CD4-positive, CD25-positive, alpha-beta regulatory T cell (primary cell): ENCODE measurements at places on chromosomes 6 and 20. TPM values are rescaled to one million over a fixed set of nuclear protein-coding genes. Genes with fewer than 3 reads are reported as not detected.
A peak's percentile ranks its signal among the peaks of the same experiment; 100 is the strongest.

GRCh38 chr20:5996765-5997164 lies 46.3 kb downstream of the MCM8 start:
- peaks cover 4% of the 10 kb centered on the region for H3K36me3 ChIP-seq
- peaks cover 13% of the 10 kb centered on the region for H3K4me1 ChIP-seq
- no peaks in the 10 kb centered on the region for H3K27me3 ChIP-seq
- peak; percentile 70 for DNase-seq
- H3K4me3 ChIP-seq: no peak overlapping the region

DNA sequence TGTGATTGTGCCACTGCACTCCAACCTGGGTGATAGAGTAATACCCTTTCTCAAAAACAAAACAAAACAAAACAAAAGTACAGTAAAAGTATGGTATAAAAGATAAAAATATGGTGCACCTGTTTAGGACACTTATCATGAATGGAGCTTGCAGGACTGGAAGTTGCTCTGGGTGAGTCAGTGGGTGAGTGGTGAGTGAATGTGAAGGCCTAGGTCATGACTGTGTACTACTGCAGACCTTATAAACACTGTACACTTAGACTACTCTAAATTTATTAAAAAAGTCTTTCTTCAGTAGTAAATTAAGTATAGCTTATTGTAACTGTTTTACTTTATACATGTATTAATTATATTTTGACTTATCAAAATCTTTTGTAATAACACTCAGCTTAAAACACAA lies 46.0 kb downstream of the ZFP64 start:
- no peak overlapping the region for H3K27ac ChIP-seq
- H3K4me1 ChIP-seq: no peaks in the 10 kb centered on the region
- H3K4me3 ChIP-seq: no peak overlapping the region
- no peaks in the 10 kb centered on the region for H3K27me3 ChIP-seq

DNA sequence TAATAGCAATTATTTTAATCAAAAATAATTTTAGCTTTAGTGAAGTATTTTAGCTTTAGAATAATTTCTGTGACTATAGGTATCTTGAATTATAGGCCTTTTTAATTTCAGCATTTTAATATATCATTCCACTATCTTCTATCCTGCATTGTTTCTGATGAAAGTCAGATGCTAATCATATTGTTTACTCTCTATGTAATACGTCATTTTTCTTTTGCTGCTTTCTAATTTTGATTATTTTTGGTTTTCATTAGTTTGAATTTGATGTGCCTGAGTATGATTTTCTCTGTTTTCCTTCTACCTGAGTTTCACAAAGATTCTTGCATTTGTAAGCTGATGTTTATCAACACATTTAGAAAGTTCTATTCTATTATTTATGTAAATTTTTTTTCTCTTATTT lies 17.4 kb upstream of the ADGRG6 start:
- no peak overlapping the region for H3K27ac ChIP-seq
- no peaks in the 10 kb centered on the region for H3K4me1 ChIP-seq
- DNase-seq: no peak

DNA sequence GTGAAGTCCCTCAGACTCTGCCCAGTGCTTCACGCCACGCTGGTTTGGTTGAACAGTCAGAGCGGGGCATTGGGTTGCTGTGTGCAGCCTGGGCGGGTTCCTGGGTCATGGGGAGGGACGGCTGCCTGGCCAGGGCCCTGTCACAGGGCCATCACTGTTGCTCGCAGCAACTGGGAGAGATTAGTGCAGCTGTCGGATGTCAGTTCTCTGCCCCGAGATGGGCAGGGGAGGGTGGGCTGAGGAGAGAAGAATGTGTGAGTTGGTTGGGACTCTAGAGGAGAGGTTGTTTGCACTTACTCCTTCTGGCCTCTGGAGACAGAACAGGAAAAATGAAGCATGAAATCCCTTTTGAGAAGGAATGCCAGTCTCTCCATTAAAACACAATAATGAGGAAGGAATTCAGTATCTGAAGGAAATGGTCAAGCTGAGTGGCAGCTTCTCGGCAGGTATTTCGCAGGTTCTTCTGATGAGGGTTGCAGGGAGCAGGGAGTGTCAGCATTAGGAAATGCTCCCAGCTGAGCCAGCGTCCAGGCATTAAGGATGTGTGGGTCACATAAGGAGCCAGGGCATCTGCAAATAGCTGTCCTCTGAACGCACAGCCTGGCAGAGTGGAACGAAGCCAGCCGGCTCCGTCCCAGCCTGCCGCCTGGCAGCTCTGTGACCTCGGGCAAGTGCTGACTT lies 95.9 kb downstream of the SSR1 start:
- no peak overlapping the region for H3K4me3 ChIP-seq
- no peak overlapping the region for H3K27ac ChIP-seq
- no peaks in the 10 kb centered on the region for H3K27me3 ChIP-seq
- DNase-seq: no peak

DNA sequence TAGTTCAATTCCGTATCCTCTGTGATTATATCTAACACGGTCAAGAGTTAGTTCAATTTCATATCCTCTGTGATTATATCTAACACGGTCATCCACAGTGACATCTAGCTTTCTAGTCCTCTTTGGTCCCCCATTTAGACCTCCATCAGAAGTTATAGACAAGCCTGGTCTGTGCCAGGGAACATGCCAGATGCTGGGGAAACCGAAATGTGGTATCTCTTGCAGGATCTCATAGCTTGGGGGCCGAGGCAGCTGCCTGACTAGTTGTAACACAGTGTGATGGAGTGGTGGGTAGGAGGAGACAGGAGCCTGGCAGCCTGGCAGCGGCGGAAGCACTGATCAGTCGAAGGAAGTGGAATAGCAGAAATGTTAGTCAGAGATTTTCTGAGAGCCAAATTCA lies 13.8 kb upstream of the SMOC2 start:
- no peaks in the 10 kb centered on the region for H3K36me3 ChIP-seq
- no peaks in the 10 kb centered on the region for H3K4me1 ChIP-seq
- H3K27me3 ChIP-seq: no peaks in the 10 kb centered on the region
- H3K27ac ChIP-seq: no peak overlapping the region

NDUFAF4 gene
- total RNA-seq: 25.6 TPM

ENPP3 gene
- 0.32 TPM for total RNA-seq
